IMR-90 (cell line): ENCODE measurements at places on chromosomes 12 and 14. TPM values are rescaled to one million over a fixed set of nuclear protein-coding genes. Genes with fewer than 3 reads are reported as not detected.

The MMP17 gene
- 11.8 and 15.9 TPM in 2 replicates for polyA plus RNA-seq

The POTEG gene
- not detected in 2 replicates for polyA plus RNA-seq

The CRACR2A gene
- polyA plus RNA-seq: 0.55 and 0.60 TPM in 2 replicates

The LGALS3 gene
- polyA plus RNA-seq: 171 and 200 TPM in 2 replicates

The APOF gene
- not detected in 2 replicates for polyA plus RNA-seq

The STX2 gene
- polyA plus RNA-seq: 26.9 and 32.5 TPM in 2 replicates

The RNASE2 gene
- not detected in 2 replicates for polyA plus RNA-seq

The ANKRD33 gene
- 0.03 TPM in 1 of 2 replicates, not detected in the other for polyA plus RNA-seq

The HDAC7 gene
- polyA plus RNA-seq: 64.7 and 65.1 TPM in 2 replicates

The SYNE3 gene
- 2.9 and 3.1 TPM in 2 replicates for polyA plus RNA-seq

The SLC38A2 gene
- polyA plus RNA-seq: 213 and 313 TPM in 2 replicates
